NCI-H187 treated with DMSO at 0.1 percent for 48 hours (cell line): ENCODE measurements at places on chromosomes 4 and X.

DNA sequence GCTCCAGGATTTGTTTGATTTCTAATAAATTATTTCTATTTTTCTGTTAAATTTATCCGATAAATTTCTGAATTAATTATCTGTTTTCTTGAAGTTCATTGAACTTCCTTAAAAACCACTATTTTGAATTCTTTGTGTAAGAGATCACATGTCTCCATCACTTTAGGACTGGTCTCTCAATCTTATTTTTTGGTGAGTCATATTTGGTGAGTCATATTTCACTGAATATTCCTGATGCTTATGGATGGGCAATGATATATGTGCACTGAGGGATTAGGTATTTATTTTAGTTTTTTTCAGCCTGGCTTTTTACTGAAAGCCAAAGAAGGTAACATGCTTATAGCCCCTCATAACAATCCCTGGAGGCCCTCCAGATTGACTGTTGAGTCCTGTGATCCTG, 48.5 kb upstream of the IL15 start:
- no peak for DNase-seq

DNA sequence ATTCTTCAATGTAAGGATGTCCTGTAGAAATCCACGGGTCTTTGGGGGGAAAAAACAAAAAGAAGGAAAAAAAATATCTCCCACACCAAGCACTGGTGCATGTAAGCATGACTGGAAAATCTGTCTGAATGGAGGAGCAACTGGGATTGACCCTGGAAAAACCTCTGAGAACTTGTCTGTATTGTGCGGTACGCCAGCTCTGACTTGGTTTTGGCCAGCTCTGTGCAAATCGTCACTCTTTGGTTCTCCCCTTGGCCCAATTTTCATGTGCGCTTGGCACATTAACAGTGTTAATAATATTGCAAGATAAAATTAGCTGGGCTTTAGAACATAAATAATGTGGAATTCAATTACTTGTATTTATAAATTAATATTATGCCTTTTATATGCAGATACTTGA, 231.2 kb upstream of the HAND2 start:
- DNase-seq: no peak

DNA sequence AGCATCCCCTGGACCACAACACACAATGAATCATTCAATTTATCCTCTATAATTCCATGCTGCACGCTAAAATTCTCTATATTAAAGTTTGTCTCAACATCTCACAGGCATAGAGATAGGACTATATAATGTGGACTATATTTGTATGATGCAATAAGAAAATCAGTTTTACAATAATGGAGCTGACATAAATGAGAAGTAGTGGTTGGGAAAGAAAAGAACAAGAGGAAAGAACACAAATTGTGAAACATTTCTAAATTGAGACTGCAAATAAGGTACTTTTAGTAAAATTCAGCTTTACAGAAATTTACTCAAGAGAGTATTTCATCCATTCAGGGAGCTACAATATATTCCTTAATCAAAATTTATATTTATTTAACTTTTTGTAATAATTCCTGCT, 120.4 kb downstream of the ARAP2 start:
- no peak for DNase-seq

DNA sequence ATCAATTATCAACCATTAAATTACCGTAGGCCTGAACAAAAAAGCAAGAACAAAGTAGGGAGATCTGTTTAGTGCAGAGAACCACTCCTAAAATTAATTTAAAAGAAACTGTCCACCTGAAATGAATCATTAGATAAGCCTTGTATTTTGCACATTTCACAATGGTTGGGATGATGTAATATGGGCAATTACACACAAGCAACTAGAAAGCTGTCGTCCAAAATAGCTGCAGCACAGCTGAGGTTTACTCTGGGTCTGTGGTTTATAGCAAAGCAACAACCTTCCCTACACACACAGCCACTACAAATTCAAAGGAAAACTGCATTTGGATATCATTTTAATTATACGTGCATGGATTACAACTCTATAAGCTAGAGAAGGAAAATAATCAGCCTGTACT, 28.5 kb downstream of the PCDH19 start:
- DNase-seq: no peak

- DNase-seq: no peak
These were observed 38.5 kb downstream of the GYG2 start for GRCh38 chrX:2867206-2867605.

GRCh38 chr4:185137233-185137925, 5.7 kb upstream of the SLC25A4 start:
- DNase-seq: no peak

DNA sequence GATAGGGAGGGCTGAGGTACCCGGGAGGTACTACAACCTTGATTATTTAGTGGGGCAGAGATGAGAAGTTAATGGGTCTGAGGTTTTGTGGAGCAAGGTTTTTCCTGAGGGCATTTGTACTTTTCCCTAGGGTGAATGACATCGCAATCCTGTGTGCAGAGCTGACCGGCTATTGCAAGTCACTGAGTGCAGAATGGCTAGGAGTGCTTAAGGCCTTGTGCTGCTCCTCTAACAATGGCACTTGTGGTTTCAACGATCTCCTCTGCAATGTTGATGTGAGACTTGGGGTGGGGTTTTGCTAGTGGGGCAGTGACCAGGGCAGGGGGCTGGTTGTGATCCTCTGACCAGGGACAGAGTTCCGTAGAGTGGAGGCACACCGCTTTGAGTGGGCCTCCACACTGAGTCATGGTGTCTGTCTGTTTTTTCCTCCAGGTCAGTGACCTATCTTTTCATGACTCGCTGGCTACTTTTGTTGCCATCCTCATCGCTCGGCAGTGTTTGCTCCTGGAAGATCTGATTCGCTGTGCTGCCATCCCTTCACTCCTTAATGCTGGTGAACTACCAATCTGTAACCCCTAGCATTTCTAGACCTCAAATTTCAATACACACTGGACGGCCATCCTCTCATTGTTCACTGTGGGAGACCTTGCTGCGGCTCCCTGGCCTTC, 9.9 kb downstream of the MED12 start:
- no peak for DNase-seq

DNA sequence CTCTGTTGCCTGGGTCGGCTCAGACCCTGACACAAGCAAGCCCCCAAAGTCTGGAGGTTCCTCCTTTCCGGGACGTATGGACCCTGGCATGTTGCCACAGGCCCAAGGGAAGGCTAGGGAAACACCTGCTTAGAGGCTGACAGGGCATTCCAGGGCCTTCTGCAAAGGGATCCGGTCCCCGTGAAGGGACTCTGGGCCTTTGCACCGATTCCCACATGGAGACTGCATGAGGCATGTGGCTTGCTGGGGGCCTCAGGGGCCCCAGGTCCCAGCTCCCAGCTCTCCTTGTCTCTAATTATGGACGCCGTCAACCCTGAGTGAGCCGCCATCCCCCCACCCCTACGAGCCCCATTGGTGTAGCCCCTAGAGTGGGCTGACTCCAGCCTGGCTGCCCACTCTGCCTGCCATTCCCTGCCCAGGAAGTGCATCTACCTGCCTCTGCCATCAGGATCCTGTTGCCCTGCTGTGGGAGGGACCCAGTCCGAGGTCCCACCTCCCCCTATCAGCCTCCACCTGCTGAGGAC, 4.2 kb upstream of the RGS12 start:
- no peak for DNase-seq

DNA sequence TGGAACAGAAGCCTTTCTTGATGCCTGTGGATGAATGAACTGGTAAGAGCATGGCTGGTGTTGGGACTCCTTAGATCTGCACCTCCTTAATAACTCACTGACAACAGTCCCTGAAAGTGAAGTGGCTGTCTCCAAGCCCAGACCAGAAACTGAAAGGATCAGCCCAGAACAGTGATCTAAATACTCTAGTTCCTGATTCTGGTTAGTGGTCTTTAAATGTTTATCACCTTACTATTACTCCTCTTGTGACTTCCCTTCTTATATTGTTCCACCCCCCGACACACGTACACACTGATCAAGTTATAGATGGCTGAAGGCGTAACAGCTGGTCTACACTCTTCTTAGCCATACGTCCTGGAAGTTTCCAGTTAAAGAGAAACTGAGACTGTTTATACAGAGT, 33.8 kb upstream of the ARMCX2 start:
- DNase-seq: no peak

- DNase-seq: no peak
These were observed 287.7 kb upstream of the PCDH18 start for GRCh38 chr4:137819964-137820383.

- no peak for DNase-seq
These were observed 246.3 kb upstream of the TAPT1 start for GRCh38 chr4:16472537-16472936.

DNA sequence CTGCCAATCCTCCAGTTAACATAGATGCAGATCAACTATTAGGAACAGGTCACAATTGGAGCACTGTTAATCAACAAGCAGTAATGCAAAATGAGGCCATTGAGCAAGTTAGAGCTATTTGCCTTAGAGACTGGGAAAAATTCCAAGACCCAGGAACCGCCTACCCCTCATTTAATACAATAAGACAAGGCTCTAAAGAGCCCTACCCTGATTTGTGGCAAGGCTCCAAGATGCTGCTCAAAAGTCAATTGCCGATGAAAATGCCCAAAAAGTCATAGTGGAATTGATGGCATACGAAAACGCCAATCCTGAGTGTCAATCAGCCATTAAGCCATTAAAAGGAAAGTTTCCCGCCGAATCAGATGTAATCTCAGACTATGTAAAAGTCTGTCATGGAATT, 20.5 kb upstream of the TRIM61 start:
- no peak for DNase-seq

- DNase-seq: no peak
These were observed 1.3 kb downstream of the CAMK2D start for GRCh38 chr4:113760094-113760794.

DNA sequence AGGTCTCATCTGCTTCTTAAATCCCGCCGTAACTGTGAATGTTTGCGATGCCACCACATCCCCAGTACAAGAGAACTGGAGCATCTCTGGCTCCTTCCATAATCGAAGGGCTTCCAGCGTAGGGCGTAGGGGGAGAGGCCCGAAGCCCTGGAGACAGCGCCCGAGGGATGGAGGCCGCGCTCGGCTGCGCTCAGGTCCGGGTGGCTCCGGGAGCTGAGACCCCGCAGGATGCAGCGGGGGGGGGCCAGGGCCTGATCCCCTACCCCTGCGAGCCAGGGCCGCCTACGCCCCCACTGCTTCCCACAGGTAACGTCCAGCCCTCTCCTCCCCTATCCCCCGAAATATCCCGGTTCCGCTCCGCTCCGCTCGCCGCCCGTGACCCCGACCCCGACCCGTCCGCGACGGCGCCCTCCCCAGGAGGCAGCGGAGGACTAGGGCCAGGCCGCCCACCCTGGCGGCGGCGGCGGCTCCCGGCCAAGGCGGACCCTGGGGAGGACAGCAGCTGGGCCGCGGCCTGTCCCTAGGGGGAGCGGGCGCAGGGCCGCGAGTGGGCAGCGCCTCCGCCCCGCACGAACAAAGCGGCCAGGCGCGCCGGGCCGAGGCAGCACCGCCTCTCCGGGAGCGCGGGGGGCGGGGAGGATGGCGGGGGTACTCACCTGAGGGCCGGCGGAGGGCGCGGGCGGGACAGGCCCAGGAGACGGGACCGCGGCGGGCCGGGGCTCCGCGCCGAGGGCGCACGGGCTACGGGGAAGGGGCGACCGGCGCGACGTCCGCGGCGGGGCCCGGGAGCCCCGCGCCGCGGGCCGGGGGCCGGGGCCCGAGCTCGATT, 723 bp downstream of the WDFY3 start:
- DNase-seq: no peak

DNA sequence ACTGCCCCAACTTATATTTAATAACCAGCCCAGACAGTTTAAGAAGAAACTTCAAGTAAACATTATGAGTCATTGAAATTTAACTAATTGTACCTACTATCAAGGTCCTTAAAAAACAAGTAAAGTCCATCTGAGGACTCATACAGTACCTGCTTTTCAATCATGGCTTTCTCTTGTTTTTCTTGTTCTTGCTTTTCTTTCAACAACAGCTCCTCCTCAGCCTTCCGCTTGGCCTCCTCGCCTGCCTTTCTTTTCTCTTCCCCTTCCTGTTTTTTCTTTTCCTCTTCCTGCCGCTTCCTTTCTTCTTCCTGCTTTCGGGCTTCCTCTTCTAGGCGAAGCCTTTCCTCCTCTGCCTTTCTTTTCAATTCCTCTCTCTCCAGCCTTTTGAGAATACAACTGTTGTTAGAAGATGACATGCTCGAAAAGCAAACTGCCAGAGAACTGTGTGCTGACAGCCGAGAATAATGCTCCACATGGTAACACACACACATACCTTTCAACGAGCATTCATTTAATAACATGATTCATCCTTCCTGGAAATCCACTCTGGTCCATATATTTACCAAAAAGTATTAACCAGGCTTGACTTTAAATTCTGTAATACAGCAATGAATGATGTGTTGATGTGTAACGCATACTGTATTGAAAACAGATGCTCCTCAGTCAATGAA, 25.2 kb upstream of the BCLAF3 start:
- no peak for DNase-seq

DNA sequence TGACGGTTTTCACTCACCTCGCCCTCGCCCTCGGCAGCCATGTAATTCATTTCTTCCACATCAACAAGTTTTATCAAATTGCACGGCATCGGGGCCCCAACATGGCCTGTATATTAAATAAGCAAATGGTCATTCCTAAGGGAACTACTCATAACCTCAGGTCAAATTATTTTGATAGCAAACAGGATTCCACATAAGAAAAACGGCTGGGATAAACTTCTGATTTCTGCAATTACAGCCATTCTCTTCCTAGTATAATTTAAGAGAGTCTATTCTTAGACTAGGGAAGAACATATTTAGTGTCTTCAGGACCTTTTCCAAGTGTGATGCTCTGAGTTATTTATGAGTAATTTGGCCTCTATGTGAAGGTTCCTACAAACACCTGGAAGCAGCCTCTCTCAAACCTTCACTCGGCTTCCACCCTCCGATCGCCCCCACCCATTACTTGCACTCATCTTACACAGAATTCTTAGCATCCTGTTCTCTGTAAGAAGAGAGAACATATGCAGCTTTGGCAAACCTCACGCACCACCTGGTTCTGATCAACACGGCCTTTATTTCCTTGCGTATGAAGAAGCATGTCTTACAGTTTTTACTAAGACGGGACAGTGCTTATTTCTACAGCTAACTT, 29.4 kb upstream of the CENPU start:
- DNase-seq: no peak

DNA sequence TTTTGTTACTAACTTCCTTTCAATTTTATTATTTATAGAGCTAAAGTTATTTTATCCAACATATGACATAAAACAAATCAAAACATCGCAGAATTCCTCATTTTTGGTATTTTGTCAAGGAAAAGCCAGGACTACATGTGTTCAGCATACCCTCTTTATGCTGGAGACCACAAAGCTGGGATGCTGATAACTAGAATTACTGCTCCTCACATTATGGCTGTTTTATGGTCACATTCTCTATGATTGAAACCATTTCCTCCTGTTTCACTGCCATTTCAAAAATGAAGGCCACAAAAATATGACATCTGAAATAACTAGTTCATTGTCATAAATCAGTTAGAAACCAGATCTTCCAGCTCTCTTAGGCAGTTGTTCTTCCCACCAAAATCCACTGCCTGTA, 41.7 kb downstream of the KLHL34 start:
- no peak for DNase-seq

GRCh38 chr4:89334830-89335229, 27.2 kb upstream of the GPRIN3 start:
- DNase-seq: no peak
